ENCODE measurements at places on chromosomes 2 and 18.

DNA sequence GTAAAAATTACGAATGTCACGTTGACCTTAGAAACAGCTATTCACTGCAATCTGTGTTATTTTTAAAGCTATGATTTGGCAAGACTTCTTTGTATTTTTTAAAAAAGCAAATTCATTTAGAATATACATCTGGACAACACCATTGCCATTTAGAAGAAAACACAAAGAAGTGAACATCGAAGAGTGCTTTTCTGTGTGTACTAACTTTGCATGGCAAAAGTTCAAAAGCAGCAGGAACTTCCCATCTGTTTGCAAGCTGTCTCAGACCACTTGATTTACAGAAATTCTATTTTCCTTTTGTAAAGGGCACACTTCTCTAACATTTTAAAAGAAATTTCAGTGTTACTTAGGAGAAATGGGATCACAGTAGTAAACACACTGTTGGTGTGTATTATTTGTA, 145.9 kb downstream of the CALCRL start:
- DNase-seq, result no peak

DNA sequence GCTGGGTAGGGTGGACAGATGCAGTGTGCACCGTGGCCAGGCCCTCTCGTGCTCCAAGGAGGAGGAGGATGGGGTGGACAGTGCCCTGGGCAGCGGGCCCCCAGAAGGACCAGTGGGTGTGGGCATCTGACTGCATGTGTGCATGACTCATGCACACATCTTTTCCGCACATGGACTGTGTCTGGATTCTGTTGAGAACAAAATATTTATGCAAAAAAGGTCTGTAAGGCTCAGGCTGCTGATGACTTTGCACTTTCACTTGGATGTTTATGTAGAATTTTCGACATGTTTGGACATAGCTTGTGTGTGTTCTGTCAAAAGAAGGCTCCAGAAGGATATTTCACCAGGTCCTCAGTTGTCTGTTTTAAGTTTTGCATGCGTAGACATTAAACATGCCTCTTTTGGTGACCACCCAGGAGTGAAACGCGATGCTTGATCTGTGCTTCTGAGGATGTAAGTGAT, 45.6 kb downstream of the MTCL1 start:
- no peak for DNase-seq

DNA sequence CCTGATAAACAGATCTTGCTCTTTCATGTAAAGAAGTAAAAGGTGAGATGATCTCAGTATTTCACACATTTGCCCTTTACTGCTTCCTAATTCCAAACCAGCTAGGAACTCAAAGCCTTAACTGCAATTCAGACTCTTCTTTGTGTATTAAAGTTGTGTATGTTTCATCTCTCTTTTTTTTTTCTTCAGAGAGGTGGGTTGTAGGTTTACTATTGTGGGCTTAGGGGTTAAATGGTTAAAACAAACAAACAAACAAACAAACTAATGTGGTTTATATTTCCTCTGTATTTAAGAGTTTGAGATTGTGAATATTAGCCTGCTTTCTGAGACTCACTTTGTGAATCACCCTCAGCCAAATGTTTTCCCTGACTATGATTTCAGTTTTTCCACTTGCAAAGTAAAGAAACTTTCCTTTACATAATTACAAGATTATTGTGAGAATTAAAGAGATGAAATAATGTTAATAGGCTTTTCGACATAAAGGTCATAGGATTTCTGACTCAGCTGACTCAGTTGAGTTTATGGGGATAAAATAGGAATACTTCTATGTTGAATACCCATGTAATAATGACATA, 2.8 kb downstream of the GULP1 start:
- no peak for DNase-seq

DNA sequence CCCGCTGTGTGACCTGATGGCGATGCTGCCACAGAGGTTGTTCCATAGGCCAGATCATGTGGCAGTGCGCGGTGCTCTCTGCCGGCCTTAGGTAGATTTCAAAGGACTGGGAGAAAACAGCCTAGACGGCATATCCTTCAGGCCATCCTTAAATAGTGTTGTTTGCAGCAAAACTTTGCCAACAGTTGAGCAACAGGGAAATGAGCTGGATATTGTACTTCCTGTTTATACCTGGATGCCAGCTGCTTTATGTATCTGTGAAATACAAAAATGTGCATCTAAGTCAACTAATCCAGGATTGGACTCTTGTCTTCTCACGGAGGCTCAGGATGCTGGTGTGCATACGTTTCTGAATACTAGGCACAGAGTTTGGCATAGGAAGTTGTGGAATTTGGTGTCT, 107.1 kb downstream of the EML6 start:
- DNase-seq, result no peak

- no peak for DNase-seq
These were observed 43.7 kb downstream of the PAX3 start for GRCh38 chr2:222255090-222255489.

DNA sequence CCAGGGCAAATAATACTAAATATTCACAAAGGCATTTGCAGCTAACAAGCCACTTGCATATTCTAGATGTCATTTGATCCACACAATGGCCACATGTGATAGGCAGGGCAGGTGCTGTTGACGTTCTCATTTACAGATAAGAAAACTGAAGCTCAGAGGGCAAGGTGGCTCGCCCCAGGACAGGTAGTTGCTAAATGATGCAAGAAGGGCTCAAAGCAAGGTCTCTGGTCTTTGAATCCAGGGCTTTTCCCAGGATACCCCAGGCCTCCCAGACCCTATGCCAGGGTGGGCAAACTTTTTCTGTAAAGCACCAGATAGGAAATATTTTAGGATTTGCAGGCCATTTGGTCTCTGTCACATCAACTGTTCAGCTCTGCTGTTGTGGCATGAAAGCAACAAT, 35.1 kb downstream of the LOXHD1 start:
- DNase-seq, result no peak
